CD4-positive, alpha-beta T cell treated with Interleukin-15 for 1 hour (primary cell): ENCODE measurements at places on chromosomes 16 and 17.
A peak's percentile ranks its signal among the peaks of the same experiment; 100 is the strongest.

DNA sequence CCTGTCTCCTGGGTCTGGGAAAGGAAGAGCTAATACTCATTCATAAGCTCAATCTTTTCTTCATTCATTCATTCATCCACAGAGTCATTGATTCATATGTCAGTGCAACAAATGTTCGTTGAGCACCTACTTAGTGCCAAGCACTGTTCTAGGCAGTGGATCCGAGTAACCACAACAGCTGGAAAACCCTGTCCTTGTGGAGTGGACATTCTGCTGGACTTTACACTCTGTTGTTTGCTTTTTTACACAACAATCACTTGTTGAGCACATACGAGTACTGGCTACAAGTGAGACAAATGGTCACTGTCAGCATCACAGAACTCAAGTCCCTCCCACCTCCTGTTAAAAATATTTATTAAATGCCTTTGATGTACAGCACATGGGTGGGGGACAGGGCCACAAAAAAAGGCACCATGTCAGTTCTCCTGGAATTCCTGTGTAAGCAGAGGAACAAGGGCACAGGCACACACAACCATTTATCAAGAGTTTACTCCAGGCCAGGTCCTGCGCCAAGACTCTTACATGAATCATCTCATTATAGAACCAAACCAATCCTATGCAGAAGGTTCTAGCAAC is 46.9 kb downstream of the TEKT5 start:
- no peak for DNase-seq

- no peak for DNase-seq
Measured at GRCh38 chr16:86079255-86079885, 180.4 kb downstream of the IRF8 start.

DNA sequence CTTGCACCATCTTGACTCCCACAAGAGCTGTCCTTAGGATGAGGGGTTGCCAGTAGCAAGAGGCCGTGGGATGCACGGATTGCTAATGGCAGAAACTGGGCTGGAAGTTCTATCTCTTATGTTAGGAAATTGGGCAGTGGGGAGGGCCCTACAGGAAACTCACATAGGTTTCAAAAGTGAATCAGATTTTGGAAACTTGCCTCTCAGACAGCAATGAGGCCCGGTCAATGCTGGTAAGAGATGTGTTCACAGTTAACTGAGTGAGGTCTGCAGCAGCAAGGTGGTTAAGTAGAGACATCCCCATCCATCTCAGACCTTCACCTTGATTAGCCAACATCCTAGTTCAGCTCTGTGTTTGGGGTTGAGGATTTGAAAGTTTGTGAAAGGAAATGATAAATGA is 164.7 kb downstream of the ABCA8 start:
- no peak for DNase-seq

DNA sequence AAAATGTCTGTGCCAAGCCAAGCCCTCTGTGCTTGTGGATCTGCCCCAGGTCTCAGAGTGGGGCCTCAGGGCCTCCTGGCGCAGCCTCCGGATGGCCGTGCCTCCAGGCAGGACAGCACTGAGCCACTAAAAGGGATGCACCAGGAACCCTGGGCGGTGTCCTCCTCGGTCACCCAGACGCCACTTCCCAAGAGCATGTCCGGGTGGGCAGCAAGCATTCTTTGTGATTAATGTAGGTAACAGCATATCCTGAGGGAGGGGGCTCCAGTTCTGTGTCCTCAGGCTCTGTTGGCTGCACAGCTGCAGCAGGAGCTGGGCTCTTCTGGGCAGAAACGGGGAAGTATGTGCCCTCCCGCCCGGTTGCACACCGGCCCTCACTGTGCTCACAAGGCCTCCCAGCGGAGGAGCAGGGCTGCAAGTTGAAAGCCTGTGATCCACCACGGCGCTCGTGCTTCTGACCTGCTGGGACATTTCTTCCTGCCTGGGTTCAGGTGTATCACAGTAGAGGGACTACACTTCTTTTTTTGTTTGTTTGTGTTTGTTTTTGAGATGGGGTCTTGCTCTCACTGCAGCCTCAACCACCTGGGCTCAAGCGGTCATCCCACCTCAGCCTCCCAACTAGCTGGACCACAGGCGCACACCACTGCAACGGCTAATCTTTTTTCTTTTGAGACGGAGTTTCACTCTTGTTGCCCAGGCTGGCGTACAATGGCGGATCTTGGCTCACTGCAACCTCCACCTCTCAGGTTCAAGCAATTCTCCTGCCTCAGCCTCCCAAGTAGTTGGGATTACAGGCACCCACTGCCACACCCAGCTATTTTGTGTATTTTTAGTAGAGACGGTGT is 37.9 kb upstream of the CHMP6 start:
- no peak for DNase-seq

- no peak for DNase-seq
Measured at GRCh38 chr17:549177-550040, 165.2 kb downstream of the VPS53 start.

DNA sequence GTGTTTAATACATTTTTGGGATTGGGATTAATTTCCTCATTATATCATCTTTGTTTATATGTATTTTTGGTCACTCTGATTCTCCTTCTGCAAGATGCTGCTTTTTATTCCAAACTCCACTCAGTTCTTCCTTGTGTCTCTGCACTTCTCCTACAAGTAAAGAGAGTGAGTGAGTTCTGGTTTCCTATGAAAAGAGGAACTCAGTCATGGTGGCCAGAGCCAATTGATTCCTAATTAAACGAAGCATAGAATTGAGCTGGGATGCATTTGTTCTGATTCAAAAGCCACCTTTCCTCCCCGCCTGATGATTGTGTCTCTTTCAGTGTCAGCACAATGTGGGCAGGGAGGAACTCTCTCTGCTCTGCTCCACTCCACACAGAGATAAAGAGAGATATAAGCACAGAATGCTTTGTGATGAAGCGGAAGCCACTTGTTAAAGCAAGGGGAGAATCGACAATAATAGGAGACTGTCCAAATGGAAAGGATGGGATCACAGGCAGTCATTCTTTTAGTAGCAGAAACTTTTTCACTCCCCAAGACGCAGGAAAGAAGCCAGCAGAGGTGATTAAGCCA is 121.3 kb upstream of the GOT2 start:
- DNase-seq: no peak

DNA sequence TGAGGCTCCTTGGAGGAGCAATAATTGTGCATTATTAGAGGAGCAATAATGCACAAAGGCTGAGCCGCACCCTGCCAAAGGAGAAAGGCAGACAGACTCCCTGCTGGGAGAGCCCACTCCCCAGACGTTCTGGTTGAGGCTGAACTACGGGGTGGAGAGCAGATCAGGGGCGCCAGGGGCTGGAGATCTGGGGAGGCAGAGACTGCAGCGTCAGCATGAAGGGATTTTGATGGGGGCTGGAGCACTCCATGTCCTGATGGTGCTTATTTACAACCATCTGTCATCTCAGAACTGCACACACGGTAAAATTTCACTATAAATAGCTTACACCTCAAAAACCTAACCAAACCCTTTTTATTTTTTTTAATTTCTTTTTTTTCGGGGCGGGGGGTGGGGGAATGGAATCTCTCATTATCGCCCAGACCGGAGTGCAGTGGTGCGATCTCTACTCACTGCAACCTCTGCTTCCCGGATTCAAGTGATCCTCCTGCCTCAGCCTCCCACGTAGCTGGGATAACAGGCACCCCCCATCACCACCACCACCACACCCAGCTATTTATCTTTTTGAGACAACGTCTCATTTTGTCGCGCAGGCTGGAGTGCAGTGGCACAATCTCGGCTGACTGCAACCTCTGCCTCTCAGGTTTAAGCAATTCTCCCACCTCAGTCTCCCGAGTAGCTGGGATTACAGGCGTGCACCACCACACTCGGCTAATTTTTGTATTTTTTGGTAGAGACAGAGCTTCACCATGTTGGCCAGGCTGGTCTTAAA is 4.3 kb upstream of the C16orf95 start:
- no peak for DNase-seq

DNA sequence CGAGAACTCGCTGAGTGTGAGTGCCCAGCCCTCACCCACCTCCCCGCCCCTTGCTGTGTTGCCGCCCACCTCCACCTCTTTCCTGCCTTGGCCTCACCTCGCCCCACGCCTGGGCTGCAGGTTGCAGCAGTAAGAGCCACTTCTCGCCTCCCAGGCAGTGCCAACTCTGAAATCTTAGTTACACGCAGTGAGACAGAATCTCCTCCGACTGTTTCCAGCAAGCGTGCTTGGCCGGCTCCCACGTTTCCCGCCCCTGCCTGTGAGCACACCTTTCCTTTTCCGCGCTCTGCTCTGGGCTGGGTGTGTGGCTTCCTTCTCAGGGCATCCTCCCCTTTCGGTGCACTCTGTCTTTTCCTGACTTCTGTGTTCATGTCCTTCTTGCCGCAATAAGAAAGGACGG is 5.7 kb downstream of the ENGASE start:
- no peak for DNase-seq

GRCh38 chr17:82031885-82032627 is 578 bp downstream of the RAC3 start:
- DNase-seq: no peak

DNA sequence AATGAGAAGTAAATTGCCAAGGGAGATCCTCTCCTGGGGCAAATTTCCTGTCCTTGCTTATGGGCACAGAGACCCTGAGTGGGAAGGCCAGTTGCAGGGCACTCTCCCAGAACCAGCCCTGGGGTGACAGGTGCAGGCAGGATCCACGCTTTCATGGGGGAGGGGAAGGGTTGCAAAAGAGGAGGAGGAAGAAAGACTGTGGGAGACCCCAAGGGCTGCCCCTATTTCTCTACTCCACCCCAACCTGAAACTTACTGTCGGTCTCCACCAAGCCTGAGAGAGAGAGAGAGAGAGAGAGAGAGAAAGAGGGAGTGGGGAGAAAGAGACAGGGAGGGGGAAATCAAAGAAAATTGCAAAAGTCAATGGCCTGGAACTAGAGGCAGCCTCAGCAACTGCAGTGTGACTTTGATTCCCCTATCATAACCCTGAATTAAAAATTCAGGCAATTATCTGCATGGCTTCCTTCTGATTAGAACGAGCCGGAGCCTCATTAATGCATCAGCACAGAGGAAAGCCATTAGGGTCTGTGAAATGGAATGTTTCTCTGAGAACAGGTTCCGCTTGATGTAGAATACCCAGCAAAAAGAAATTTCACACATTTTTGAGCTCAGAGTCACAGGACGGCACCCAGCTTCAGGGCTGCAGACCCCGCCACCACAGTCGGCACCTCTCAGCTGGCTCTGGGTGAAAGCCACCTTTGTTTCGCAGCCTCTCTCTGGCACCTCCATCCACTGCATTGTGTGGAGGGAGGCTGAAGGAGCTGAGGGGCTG is 45.1 kb upstream of the HNF1B start:
- no peak for DNase-seq

GRCh38 chr17:12673788-12674187 is 8.1 kb downstream of the MYOCD start:
- DNase-seq: no peak

DNA sequence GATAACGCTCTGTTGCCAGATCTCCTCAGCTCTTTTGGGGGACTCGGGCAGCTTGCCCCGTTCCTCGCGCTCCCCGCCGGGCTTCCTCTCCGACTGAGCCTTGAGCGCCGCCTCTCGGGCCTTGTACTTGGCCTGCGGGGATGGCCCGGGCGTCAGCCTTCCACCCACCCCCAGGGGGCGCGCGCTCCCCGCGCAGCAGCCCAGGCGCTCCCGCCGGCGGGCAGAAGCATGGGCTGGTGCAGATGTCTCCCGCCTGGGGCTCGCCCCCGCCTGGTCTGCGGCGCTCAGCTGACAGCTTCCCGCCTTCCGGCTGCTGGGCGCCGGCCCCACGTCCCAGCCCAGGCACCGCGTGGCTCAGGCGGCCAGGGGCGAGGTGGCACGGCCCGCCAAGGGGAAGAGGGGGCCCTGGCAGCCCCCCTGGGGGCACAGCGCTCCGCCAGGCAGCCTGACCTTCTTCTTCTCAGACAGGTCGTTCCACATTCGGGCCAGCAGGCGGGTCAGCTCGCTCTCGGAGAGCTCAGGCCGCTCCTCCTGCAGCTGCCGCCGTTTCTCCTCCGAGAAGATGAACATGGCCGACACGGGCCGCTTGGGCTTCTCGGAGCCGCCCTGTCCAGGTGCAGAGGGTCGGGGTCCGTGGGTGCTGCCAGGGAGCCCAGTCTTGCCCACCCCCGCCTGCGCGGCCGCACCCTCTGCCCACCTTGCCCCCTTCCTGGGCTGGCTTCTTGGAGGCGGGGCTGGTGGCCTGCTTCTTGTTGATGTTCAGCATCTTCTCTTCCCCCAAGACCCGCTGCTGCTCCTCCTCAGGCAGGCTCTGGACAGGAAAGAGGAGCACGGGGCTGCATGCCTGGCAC is 8.9 kb downstream of the UBTF start:
- DNase-seq: peak; percentile 92

GRCh38 chr16:63192980-63193379 is 1156.7 kb upstream of the CDH8 start:
- DNase-seq: no peak

GRCh38 chr16:57999366-57999970 is 1.0 kb downstream of the ZNF319 start:
- no peak for DNase-seq

DNA sequence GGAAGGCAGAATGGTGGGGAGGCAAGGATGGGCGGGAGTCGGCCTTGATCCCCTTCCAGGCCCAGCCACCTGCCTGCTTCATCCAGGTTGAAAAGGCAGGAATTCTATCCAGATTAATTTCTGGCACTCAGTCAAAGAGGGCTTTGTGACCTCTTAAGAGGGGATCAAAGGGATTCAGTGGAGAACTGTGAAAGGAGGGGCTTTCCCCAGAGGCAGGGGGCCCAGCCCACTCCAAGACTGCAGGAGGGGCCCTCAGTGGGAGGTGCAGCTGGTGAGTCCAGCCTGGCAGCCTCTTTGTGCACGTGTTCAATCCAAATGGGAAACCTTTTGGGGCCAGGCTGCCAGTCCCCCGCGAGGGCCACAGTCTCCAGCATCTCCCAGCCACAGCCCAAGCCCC is 148.5 kb upstream of the PLCG2 start:
- no peak for DNase-seq

DNA sequence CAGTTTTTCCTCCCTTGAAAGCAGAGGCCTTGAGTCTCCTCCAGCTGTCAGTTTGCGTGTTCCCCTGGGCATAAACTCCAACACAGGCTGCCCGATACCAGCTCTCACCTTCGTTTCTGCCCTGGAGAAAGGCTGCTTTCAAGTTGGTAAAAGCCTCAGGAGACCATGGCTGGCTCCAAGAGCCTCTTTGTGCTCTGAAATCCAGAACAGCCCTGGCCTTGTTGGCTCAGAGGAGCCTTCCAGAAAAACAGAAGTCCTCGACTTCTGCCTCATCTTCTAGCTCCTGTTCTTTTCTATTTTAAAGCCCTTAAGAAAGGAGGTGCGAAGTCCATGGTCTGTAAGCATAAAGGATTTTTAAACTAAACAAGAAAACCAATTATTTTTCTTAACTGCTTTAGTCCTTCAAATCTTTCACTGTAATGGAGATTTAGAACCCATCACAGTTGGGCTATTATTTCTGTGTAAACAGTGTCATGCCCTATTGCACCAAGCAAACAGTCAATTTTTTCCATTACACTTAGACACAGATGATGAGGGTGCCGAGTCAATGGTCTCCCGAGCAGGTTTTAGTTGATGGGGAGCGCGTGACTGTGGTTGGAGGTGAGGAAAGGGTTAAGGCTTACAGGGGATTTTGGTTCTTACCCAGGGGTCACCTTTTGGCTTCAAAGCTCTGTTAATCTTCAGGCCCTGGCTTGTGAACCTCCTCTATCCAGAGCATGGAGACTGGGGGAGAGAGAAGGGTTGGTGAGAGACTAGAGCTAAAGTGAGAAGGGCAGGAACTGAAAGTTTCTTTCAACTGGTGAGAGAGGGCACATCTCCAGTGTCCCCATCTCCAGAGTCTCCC is 212.8 kb downstream of the MSI2 start:
- no peak for DNase-seq

- no peak for DNase-seq
Measured at GRCh38 chr16:31025339-31025738, 8.0 kb upstream of the STX4 start.
